HCEC 1CT (cell line): ENCODE measurements at places on chromosomes 3 and 15.
A peak's percentile ranks its signal among the peaks of the same experiment; 100 is the strongest.

DNA sequence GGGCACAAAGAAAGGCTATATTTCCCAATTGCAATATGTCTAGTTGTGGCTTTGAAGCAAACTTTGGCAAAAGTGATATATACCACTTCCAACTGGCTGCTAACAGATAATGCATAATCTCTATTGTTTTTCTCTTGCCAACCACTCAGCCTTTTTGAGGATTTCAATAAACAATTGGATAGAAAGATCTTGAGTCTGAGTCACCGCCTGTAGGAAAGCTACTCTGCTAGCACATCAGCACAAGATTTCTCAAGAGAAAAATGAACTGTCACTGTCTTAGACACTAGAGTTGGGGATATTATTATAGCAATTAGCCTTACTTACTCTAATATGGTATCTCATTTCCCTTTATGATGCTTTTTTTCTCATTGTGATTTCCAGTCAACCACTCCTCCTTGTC lies 119.7 kb downstream of the SST start:
- no peak for DNase-seq

DNA sequence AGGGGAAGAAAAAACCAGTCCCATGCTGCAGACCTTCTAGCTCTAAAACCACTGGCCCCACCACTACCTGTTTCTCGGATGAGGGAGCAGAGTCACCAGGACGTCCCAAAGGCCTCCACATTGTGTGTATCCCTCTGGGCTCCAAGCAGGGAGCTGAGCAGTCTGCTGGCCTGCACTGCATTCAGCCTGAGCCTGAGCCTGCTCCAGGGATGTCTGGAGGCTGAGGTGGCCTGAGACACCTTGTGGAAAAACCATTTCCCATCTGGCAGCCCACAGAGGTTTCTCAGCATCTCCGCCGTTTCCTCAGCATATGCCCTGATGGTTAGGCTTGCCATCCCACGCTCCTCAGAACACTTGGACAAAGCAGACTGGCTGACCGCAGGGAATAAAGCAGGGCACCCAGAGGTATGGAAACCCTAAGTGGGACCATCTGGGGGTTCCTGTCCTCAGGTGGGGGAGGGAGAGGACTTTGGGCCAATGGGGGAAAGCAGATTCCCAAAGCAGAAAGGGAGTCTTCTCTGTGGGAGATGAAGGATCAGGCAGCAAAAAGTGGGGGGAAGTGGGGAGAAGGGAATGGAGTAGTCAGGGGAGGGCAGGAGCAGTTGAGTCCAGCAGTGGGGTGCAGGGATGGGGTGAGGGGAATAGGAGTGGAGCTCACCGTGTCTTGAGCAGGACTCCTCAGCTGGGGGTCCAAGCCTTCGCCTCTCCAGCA lies at the start of gene CILP:
TSS of gene CILP (minus strand) at position 704 of the 712 bp plus-strand sequence. CDS start 1,718 bp downstream, outside the sequence.
- no peak for DNase-seq

GRCh38 chr3:142278451-142278850 lies 53.1 kb upstream of the GK5 start:
- peak; percentile 66 for DNase-seq

GRCh38 chr15:40063563-40064011 lies 24.6 kb upstream of the SRP14 start:
- DNase-seq = peak; percentile 88

GRCh38 chr3:148309390-148310035 lies 388.2 kb upstream of the AGTR1 start:
- DNase-seq = peak; percentile 38
